ENCODE measurements at places on chromosomes 16 and 17. TPM values are rescaled to one million over a fixed set of nuclear protein-coding genes. Genes with fewer than 3 reads are reported as not detected.

GRCh38 chr16:14289692-14290340 is 218.7 kb downstream of the MRTFB start:
- H3K27me3 ChIP-seq, result no peaks in the 10 kb centered on the region
- DNase-seq, result no peak
- peaks cover 13% of the 10 kb centered on the region for H3K36me3 ChIP-seq
- no peak overlapping the region for H3K27ac ChIP-seq

DNA sequence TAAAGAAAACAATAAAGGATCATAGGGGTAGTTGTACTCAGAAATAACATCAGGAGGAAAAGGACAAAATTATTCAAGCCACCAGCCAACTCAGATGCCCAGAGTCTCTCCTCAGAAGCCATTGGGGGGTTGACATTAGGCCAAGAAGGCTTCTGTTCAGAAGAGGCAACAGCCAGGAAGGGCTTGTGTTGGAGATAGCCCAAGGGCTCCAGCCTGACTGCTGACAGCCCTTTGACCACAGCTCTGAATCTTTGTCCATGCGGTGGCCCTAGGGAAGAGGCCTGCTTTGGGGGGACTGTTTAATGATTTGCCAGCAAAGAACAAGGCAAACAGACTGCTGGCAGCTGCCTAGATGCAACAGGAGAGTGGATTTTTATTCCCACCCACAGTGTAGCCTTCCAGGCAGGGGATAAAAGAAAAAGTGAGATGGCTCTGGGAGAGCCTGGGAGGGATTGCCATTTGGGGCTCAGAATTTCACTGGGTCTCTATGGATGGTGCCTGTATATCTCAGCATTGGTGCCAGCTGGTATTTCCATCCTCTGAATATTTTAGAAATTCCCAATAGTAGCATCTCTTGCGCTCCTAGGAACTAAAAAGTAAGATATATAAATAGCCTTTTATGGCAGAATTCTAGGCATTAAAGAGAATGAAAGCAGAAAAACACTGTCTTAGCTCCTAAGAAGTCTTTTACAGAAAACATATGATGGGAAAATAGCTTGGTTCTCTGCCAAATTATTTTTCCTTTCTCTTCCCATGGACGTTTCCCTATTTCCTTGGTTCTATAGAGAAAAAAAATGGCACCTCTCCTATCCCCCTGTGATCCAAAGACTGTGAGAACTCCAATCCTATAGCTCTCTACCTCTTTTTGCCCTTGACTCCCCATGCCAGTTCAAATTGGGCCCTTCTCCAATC is 29.4 kb upstream of the SUPT4H1 start:
- peak overlapping the region; percentile 73 for H3K27ac ChIP-seq
- peak overlapping the region; percentile 51 for H3K4me3 ChIP-seq
- peaks cover 52% of the 10 kb centered on the region for H3K4me1 ChIP-seq
- H3K27me3 ChIP-seq, result no peaks in the 10 kb centered on the region

GRCh38 chr16:83826146-83826913 is 18.6 kb downstream of the HSBP1 start:
- no peak overlapping the region for H3K27ac ChIP-seq
- peak; percentile 75 for DNase-seq
- no peak overlapping the region for H3K4me3 ChIP-seq
- no peaks in the 10 kb centered on the region for H3K36me3 ChIP-seq
- H3K27me3 ChIP-seq, result peaks cover 7% of the 10 kb centered on the region

DNA sequence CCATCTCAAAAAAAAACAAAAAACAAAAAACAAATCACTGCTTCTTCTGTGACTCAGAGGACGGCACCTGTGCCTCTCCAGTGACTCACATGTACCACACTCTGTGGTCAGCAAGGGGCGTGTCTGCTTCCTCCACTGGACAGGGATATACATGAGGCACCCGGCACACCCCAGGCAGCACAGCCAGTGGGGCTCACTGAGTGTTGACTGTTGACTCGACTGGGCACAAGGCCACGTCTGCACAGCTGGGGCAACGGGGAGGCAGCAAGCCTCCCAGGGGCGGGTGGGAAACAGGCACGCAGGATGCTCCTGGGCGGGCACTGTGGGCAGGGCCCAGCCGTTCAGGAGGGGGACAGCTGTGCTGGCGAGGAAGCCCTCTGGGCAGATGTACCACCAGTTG is 64.1 kb downstream of the TIMM22 start:
- no peak overlapping the region for H3K4me3 ChIP-seq
- H3K27ac ChIP-seq, result no peak overlapping the region
- H3K4me1 ChIP-seq, result no peaks in the 10 kb centered on the region
- peaks cover 15% of the 10 kb centered on the region for H3K36me3 ChIP-seq
- no peaks in the 10 kb centered on the region for H3K27me3 ChIP-seq

GRCh38 chr17:7590743-7591142 is 849 bp upstream of the SOX15 start:
- H3K36me3 ChIP-seq, result peaks cover 12% of the 10 kb centered on the region
- no peak overlapping the region for H3K27ac ChIP-seq
- no peaks in the 10 kb centered on the region for H3K27me3 ChIP-seq
- no peak overlapping the region for H3K4me3 ChIP-seq

BORCS6 gene
- 10.4 TPM for total RNA-seq

CMTM2 gene
- 0.45 TPM for total RNA-seq

DNA sequence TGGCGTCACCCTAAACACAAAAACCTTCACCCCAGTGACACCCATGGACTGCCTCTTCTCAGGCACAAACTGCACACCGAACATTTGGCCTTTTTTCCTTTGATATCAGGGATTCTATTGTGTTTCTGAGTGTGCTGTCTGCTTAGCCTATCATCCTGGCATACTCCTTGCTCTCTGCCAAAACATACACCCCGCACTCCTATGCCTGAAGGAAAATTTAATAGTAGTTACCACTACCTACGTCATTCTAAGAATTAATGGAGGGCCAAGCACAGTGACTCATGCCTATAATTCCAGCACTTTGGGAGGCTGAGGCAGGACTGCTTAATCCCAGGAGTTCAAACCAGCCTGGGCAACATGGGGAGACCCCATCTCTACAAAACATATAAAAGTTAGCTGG is 19.9 kb upstream of the SLFN13 start:
- peak overlapping the region; percentile 47 for H3K27ac ChIP-seq
- H3K4me3 ChIP-seq, result peak overlapping the region; percentile 55
- DNase-seq, result no peak
- H3K4me1 ChIP-seq, result peaks cover 57% of the 10 kb centered on the region
- no peaks in the 10 kb centered on the region for H3K27me3 ChIP-seq

DNA sequence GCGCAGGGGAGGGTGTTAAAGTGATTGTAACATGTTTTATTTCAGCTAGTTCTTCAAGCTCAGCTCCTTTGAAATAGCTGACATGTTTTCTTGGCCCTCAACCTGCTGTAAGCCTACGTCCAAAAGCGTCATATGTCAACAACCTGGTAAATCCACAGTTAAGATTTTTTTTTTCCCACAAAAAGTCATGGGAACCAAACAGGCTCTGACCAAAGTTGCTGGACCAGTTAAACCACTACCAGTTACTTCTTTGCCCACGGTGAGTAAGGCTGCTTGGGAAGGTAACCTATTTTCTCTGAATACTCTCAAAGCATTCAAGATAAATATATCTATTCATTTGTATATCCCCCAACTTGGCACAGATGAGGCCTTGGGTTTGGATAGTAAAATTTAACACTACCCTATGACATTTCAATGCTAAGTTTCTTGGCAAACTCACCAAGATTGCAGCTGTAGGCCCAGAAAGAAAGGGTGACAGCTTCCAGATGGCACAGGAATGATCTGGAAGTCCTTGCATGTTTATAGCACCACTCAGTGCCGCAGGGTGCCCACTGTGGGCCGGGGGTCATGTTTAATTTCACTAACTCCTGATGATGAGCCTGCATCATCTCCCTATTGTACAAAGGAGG is 166.2 kb downstream of the XYLT1 start:
- H3K4me1 ChIP-seq, result peaks cover 33% of the 10 kb centered on the region
- no peaks in the 10 kb centered on the region for H3K27me3 ChIP-seq
- H3K27ac ChIP-seq, result peak overlapping the region; percentile 93
- no peak for DNase-seq
